Psoas muscle (tissue), 8 donors: ENCODE measurements at places on chromosomes 7 and 10. TPM values are rescaled to one million over a fixed set of nuclear protein-coding genes. Genes with fewer than 3 reads are reported as not detected.

DNA sequence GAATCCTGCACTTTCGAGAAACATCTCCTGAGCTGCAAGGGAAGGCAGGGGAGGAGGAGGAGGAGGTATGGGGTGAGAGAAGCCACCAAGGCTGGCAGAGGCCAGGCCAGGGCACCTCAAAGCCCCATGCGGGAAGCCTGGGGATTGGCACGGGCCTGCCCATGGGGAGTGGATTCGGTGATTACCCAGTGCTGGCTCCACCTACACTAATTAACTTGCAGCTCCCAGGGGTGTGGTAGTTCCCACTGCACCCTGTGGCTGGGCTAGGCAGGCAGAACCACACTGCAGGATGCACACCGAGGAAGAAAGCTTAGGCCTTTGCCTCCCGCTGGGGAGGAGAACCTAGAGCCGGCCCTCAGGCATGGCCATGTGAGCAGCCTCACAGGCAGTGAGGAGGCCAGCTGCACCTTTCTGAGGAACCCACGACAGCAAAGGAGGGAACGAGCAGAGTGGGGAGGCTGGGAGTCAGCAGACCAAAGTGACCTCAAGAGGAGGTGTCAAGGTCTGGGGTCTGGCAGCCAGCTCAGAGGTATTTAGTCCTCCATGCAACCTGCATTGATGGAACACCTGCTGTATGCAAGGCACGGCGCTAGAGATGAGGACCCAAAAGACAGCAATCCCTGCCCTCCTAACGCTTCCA lies 27.2 kb downstream of the GRID1 start:
- DNase-seq: no peak

Gene CALHM1
- total RNA-seq: not detected

DNA sequence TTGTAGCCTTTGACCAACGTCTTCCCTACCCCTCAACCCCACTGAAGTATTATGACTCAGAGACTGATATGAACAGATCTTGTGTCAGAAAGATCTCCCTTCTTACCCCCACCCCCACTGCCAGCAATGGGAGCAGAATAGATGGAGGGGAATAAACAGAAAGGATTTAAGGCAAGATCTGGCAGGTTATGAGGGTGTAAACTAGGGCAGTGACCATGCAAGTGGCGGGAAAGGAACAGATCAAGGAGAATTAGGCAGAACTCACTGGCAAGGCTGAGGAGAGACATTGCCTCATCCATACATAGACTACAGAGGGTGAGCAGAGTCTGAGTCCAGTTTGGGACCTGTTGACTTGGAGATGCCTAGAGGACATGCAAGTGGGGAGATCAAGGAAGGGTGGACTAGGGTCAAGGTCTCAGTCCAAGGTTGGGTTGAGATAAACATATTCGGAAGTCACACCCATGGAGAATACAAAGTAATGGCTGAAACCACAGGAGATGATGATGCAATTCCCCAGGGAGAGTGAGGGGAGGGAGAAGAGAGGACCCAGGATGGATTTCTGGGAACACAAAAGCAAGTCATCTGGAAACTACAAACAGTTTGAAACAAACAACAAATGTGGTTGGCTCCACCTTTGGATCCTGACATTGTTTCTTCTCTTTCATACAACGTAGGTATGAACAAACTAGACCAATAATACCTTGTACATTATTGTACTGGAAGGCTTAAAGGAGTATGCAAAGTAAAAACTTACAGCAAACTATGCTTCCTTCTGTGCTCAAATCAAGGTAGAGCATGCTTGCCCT lies 44.9 kb upstream of the IL6 start:
- DNase-seq: no peak

DNA sequence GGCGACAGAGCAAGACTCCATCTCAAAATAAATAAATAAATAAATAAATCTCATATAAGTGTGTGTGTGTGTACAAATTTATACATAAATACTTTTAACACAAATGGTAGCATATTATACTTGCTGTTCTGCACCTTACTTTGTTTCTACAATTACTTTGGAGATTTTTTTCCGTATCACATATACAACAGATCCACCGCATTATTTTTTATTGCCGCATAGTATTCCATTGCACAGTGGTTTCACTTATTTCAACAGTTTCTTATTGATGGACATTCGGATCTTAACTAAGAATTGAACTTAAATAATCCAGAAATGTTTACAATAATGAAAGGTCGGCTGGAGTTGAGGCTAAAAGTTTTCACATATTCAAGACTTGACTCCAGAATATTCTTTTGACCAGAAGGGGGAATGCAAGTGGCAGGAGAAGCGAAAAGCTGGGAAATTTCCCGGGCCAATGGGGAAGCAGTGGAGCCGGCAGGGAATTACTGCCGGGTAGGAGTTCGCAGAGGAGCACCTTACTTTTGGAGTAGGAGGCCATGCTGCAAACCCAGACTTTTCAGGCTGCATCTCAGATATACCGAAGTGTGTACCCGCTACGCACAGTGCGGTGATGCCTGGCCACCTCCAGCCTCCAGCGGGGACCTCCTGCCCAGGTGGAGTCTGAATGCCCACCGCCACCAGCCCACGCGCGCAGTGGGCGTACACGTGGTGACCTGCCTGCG lies 415 bp upstream of the CNNM1 start:
- DNase-seq: no peak

DNA sequence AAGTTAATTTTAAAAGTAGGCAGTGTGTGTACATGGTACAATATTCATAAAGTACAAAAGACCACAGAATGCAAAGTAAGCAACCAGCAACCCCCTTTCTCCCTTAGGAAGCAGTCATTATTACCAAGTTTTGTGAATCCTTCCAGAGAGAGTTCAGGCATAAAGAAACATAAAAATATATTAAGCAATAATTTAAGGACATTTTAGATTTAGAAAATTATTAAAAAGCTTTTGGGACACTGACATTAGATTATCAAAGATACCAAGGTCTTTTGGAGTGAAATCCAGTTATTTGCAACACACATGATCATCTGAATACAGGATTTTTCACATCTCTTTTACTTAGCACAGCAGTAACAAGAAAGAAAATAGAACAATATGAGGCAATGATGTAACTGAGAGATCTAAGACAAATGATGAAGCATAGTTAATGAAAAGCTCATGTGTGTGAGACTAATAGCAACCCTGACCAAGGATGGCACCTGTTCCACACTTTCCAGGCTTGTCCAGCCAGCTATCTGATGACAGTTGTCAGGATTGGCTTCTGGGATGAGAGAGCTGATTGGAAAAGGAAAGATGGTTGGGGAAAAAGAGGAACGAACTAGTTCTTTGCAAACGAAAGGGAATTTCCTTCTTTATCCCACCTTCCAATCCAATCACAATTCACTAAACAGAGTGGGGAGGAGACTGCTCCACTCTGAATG lies 115.5 kb upstream of the LAMB4 start:
- no peak for DNase-seq

- DNase-seq: no peak
Observed at GRCh38 chr10:84397735-84398144, 69.4 kb downstream of the CCSER2 start.

GRCh38 chr7:143463556-143463955 lies 14.1 kb upstream of the TAS2R41 start:
- DNase-seq: no peak

Gene ANXA8
- 0.17 TPM for total RNA-seq

- no peak for DNase-seq
Observed at GRCh38 chr10:35711615-35712411, 69.7 kb upstream of the FZD8 start.

Gene SP4
- total RNA-seq: 7.4 TPM
